Stimulated activated CD4-positive, alpha-beta T cell treated with anti-CD3 and anti-CD28 coated beads, Interleukin-15, amount 100 ng/mL, for 24 hours (primary cell): ENCODE measurements at places on chromosomes 11 and 22.
A peak's percentile ranks its signal among the peaks of the same experiment; 100 is the strongest.

DNA sequence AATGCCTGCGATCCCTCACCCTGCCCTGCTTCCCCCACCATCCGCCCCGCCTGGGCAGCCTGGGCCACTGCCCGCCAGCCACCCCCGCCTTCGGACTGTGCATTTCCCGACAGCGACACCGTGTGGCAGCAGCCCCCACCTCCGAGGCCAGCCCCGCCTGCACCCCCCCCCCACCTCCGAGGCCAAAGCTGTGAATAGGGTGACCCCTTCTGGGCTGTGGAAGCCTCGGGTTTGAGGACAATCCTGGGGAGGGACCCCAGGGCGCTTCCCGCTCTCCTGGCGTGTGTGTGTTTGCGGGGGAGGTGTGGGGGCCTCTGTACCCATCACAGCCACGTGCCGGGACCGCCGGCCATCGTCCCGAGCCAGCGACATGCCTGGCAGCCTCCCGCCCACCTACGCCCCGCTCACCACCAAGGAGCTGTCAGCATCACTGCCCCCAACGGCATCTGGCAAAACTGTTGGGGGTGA is 33.8 kb upstream of the PPARA start:
- peak; percentile 90 for DNase-seq

DNA sequence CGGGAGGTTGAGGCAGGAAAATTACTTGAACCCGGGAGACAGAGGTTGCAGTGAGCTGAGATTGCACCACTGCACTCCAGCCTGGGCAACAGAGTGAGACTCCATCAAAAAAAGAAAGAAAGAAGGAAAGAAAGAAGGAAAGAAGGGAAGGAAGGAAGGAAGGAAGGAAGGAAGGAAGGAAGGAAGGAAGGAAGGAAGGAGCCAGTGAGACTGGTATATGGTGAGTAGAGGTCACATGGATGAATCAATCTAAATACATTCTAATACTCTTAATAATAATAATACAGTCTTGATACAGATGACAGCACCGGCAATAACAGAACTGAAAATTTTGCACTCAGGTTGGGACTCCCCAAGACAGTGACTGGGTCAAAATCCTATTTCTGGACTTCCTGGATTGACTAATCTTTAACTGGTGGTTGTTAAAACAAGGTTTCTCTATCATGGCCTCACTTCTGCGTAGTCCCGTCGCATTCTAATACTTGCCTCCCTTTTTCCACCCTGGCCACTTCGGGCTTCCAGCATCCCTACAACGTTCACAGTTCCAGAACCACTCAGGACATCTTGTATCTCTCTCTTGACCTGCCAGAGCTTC is 53.5 kb upstream of the EIF3M start:
- DNase-seq = no peak

DNA sequence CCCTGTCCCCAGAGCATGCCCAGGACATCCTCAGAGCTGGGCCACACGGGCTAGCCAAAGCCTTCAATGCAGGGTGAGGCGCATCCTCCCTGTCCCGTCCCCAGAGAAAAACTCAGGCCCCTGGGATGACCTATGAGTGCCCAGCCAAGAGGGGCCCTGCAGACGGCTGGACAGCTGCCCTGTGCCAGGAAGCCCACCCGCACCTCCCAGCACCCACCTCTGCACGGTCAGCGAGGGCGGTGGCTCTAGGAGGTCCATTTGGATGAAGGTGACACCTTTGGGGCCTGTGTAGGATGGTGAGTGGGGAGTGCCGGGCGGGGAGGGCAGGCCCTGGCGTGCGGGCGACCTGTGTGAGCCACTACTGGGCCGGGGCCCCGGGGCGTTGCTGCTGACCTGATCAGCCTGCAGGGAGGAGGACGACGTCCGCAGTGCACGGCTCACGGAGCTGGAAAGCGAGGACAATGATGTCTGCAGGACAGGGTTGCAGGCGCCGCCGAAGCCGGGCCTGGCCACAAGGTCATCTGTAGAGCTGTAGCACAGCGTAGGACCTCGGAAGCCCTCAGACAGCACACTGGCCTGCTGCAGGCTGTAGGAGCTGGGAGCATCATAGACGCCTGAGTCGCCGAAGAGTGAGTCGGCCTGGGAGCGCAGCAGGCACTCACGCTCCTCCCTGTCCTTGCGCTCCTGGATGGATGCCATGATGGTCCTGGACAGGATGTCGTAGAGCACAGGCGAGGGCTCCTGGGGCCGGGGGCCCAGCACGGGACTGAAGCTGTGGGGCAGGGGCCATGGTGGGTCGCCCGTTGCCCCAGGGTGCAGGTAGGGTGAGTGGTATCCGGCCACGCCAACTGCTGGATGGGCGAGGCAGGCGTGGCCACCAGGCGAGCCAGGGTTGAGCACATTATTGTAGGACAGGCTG is 180.5 kb downstream of the IGLL1 start:
- no peak for DNase-seq

DNA sequence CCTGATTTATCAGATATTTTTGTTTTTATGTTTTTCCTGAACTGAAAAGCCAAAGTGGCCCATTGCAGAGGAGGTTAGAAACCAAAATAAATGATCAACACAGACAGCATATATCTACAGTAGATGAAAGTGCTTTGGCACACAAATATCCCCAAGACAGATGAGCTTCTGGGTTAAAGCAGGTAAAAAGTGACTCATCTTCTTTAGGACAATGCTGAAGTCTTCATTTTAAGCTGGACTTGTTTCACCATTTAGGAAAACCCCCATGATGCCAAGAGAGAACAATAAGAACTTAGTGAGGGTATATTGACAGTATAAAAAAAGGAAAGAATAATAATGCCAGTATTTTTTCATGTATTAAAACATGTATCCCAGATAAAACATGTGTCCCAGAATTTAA is 100.8 kb upstream of the OR9G4 start:
- no peak for DNase-seq

GRCh38 chr11:44955015-44955738 is 4.5 kb upstream of the TP53I11 start:
- DNase-seq = peak; percentile 26

DNA sequence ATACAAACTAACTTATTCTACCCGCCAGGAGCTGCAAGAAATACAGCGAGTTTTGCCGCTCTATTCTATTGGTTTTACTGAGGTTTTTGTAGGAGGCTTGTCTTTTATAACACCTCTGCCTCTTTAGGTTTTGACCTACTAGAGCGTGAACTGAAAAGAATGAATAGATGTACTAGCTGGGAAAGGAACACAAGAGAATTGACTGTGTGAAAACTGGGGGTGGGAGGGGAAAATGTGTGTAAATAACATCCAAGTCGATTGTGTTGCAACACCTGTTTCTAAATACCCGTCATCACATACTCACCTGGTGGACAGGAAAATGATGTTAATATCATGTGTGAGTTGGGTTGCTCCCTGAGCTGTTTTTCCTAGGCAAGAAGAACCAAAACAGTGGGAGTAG is 12.9 kb upstream of the JHY start:
- DNase-seq = no peak

GRCh38 chr11:87473174-87473573 is 435.4 kb downstream of the TMEM135 start:
- DNase-seq = no peak

DNA sequence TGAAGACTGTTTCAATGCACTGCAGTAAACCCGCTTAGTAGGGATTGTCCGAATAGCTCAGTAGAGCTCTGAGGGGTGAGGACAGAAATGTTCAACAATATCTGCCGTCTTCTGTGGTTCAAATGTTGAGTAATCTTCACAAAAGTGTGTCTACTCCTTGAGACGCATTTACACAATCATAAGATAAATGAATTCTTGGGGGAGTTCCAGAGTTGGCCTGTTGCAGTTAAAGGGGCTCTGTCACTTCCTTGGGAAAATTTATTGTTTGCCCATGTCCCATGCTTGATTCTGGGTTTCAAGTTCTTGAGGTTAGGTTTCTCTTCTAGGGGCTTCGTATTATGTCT is 614 bp downstream of the ANO3 start:
- no peak for DNase-seq

DNA sequence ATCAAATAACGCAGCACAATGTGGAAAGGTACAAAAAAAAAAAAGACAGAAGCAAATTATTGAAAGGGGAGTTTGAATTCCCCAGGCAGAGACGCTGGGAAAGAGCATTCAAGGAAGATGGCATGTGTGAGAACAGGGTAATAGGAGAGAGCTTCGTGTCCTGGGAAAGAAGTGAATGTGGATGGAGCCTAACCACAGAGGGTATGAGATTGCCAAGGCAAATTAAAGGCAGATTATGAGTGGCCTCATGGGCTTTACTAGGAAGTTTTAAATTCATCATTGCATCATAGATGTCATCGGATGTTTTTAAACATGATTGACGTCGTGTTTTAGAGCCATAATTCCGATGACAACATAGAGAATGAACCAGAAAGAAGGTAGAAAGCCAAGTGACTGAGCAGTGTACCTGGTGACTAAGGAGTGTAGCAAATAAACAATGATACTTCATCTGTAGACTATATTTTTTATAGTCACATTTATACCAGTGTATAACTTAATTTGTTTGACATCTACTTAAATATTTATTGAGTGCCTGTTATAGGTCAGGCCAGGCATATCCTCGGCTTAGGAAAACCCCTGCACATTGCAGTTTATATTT is 151.4 kb downstream of the MSANTD4 start:
- DNase-seq = no peak

DNA sequence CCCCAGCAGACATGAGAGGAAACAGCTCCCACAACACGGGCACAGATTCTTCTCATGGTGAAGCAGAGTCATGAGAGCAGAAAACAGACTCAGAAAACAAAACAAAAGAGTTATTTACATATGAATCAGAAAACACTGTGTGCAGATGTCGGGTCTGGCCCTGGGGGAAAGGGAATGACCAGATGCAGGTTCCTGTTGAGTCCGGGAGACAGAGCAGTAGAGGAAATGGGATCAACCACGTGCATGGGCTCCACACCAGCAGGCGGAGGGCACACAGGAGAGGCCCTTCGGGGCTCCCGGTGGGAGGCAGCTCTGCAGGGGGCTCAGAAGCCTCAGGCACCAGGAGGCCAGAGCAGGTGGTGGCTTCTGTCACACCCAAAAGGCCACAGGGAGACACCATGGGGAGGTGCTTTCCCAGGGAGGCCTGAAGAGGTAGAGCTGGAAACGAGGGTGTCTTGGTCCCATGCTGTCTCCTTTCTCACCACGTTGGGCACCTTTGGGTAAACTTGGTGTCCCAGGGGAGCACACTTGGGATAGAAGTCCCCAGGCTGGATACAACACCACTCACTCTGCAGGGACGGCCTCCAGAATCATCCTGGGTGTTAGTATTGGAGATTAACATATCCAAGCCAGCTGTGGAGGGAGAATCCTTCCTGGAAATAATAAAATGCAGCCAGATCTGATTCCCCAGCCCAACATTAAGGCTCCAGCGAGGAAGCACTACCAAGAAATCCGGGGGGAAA is 764.7 kb downstream of the BRD1 start:
- no peak for DNase-seq

DNA sequence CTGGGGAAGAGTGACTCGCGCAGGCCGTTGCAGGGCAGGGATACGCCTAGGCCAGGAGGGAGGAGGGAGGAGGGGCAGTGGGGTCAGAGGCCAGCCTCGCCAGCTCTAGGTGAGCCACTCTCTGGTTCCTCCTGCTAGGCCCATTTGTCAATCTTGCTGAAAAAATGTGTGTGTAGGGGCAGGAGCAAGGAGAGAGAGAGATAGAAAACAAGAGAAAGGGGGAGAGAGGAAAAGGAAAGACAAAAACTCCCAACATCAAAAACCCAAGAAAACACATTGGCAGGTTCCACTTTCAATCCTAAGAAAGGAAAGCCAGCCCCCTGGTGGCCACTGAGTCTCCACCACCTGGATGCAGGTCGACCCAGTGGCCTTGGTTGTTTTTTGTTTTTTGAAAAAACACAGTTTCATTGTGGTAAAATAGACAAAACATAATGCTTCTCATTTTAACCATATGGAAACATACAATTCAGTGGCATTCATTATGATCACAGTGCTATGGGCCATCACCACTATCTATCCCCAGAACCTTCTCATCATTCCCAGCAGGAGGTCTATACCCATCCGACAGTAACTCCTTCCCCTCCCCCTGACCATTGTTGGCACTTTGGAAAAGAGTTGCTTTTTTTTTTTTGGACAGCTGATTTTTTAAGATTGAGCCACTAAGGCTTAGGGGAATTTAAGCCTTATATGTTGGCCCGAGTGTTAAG is 10.9 kb downstream of the OMP start:
- peak; percentile 42 for DNase-seq

DNA sequence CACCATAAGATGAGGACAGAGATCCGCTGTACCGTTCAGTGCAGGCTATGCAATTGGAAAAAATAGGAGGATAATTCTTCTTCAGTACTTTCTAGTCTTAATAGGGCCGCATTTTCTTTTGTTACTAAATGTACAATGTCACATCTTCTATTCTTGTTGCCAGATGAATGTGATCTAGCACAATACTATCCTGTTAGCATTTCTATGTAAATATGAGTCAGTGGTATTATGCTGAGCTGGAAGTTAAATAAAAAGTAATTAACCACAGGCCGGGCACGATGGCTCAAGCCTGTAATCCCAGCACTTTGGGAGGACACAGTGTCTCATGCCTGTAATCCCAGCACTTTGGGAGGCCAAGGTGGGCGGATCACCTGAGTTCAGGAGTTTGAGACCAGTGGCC is 24.4 kb upstream of the BIRC3 start:
- DNase-seq = no peak

DNA sequence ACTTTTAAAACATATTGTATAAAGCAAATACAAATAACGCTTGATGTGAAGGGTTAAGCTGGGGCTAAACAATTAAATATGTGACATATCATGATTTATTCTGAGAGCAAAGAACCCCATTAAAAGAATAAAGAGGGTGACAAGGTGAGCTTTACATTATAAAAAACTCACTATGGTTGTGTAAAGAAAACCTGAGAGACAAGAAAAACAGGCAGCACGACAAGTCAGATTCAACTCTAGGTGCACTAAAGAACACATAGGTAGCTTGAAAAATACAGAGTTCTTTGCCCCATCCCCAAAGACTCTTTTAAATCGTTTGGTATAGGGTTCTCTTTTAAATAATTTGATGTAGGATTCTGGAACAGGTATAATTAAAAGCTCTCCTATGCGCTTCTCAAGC is 63.5 kb downstream of the LUZP2 start:
- no peak for DNase-seq

GRCh38 chr11:27410272-27410671 is 47.3 kb upstream of the CCDC34 start:
- DNase-seq = no peak

DNA sequence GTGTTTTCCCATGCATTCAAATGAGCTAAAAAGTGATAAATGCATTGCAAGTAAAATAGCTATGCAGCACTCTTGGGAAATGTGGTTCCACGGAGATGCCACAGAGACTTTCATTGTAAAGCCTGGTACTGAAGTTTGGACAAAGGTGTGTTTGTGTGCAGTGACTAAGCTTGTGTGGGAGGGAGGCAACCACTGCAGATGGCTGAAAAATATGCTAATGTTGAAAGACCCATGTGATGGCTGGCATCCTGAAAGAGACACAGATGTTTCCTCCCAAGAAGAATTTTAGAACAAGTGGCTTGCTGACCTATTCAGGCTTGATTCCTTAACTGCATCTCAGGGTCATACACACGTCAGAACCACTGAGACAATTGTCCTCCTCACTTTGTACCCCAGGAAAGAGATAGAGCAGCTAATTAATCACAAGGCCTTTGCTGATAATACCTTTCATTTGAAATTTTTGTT is 73.8 kb downstream of the FAM76B start:
- DNase-seq = peak; percentile 68

- no peak for DNase-seq
Observed at GRCh38 chr22:47145883-47146282, 383.4 kb downstream of the TBC1D22A start.
